ENCODE measurements at places on chromosomes 2 and 18. TPM values are rescaled to one million over a fixed set of nuclear protein-coding genes. Genes with fewer than 3 reads are reported as not detected.

The IMMT gene
- 38.3 TPM for total RNA-seq

The DSC2 gene
- total RNA-seq: 16.4 TPM

The CD8B gene
- total RNA-seq: 0.17 TPM

The RNF125 gene
- 3.8 TPM for total RNA-seq
